ENCODE measurements at places on chromosomes 3 and 15.

GRCh38 chr3:11235385-11235784 is 36.8 kb upstream of the ATG7 start:
- DNase-seq: no peak

- DNase-seq: peak; percentile 72
These were observed 95.0 kb downstream of the VGLL4 start for GRCh38 chr3:11548721-11549131.

DNA sequence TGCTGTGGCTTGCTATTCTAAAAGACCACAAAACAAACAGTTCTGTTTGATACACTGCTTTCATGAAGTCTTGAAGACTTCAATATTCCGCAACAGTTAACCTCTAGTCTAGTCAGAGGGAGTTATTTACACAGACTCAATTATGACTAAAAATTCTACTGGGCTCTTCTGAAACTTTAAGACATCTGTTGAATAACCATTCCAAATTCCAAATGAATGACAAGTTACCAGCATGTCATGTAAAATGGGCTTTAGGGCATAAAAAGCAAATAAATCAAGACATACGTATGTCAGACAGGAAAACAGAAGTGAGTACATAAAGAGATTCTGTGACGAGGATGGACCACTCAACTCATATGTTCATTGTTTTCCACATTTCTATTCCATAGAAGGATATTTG is 93.9 kb downstream of the PLOD2 start:
- no peak for DNase-seq

GRCh38 chr3:37920156-37920699 is 58.5 kb downstream of the CTDSPL start:
- DNase-seq: no peak

DNA sequence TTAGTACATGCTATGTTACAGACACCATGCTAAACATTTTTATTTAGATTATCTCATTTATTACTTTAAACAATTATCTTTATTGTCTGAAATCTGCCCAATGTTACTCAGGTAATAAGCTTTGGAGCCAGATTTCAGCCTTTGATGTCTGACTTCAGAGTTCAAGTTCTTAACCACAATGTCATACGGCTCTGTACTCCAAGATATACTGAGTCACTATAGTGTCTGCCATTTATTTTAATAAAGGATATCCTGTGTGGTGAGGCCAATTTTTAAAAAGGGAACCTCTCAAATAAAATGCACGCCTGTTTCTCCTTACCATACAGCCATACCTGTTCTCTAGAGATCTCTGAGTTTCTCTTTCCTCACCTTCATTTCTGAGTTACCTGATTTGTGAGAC is 193.1 kb downstream of the EPHA3 start:
- no peak for DNase-seq

- no peak for DNase-seq
These were observed 32.4 kb upstream of the SETMAR start for GRCh38 chr3:4270720-4271119.

- DNase-seq: no peak
These were observed 25.4 kb upstream of the SRP14 start for GRCh38 chr15:40064231-40064894.

DNA sequence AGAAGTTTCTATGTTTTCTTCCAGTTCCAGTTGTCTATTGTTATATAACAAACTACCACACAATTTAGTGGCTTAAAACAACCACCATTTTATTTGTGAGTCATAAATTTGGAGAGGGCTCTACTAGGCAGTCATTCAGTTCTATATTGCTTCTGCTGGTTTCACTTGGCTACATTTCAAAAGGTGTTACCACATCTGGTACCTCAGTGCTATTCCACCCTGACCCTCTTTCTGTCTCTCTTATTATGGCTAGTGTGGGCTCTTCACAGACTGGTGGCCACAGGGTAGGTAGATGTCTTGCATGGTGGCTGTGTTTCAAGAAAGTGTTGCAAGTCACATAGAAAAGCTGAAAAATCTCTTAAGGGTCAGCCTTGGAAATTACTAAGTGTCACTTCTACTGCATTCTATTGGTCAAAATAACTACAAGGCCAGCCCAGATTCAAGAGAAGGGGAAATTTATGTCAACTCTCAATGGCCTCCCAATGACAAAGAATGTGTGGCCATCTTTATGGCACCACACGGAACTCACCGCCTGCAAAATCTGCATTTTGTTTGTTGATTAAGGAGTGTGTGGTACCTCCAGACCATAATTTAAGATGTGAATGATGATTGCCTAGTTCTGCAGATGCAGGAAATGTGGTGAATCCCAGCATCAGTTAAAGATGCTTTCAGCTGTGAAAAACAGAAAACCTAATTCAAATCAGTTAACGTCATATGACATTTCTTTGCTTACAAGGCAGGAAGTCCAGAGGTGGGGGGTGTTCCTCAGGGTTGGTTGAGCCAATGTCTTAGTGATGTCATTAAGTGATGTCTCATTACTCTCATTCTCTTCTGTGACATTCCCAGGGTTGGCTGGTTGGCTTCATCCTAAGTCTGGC is 105.8 kb upstream of the RASGRP1 start:
- no peak for DNase-seq

DNA sequence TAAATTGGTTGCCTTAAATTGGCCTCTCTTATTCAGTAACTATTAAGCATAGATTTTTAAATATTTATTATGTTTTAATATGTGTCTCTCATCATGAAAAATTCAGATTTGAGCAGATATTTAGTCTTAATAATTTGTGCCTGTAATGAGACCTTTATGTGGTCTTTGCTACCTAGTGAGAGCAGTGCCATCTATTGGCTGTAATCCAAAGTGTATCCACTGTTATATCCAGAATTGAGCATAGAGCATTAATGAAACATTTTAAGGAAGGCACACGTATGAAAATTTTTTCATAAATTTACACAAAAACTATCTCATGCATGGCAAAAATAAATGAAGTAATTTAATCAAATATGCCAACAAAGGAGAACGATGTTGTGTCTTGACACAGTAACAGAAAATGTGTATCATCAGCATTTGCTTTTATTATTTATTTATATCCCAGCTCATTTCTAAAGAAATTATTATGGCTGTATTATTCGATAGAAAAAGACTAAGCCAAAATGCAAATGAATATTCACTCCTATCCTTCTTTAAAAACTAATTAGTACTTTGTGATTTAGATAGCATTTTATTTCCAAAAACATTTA is 203.5 kb downstream of the RSRC1 start:
- DNase-seq: peak; percentile 30

- DNase-seq: no peak
These were observed 73.0 kb upstream of the VGLL4 start for GRCh38 chr3:11716573-11717290.

DNA sequence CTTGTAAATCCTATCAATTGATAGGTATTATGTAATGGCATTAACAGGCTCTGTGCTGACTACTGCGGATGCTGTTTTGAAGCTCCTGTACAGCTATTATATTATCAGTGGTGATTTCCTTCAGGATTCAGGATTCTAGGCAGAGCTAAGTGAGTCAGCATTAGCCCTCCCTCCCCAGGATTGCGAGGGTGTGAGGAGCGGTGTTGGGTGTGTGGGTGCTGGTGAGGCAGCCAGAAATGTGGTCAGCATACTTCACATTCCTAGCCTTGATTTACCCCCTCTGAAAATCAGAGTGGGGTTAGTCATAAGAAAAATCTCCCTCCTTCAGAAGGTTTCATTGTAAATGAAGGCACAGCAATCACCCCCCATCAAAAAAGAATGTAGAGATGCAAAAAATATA is 72.5 kb downstream of the SNTN start:
- DNase-seq: no peak

DNA sequence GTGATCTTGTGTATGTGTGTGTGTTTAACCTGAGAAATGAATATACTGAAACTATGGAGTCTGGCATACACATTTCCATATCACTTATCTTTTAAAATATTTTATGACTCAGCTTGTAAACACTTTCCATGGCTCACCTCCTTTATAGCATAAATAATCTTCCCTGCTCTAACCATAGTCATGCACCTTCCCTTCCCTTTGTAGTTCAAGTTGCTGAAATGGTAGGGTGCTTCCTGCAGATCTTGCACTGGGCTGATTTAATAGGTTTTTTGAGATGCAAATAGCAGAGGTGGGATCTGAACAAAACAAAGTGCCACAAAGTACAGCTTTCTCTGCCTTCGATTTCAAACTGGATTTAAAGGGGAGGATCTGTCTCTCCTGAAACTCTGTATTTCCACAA is 712.7 kb upstream of the LMCD1 start:
- no peak for DNase-seq

DNA sequence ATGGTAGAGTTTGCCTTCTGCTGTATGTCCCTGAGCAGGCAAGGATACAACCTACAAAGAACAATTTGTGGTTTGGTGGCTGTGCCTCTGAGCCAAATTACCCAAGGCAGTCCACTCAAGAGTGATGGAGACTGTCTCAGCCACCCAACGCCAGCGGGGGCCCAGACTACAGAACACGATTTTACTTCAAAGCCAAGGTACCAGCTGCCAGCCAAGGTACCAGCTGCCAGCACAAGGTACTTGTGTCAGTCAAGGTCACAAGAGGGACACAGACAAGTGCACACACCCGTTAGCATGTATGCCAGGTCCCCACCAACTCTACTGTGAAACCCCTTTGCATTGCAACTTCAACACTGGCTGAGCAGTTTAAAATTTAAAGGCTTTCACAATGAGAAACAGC is 23.5 kb downstream of the COLQ start:
- DNase-seq: no peak

GRCh38 chr15:56240390-56240789 is 3.3 kb downstream of the RFX7 start:
- DNase-seq: no peak

- no peak for DNase-seq
These were observed 42.8 kb upstream of the PLOD2 start for GRCh38 chr3:146203776-146204175.

DNA sequence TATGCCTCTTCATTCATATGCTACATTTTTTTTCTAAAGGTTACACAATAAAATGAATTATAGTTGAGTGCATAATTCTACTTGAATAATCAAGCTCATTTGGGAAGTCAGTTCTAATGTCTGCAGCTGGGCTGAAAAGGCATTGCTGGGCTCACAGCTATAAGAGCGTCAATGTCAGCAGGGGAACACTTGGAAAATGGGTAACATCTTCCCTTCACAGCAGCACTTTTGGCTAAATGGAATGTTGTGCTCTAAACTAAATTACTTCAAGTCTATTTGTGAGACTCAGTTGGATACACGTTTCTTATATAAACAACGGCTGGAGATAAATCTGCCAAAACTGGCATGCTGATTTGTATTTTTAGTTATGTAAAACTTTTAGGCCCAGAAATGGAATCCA is 357.8 kb downstream of the TBL1XR1 start:
- DNase-seq: no peak

- DNase-seq: no peak
These were observed 6.7 kb downstream of the CISH start for GRCh38 chr3:50604628-50605588.

GRCh38 chr15:90214553-90215196 is 13.5 kb downstream of the SEMA4B start:
- no peak for DNase-seq

DNA sequence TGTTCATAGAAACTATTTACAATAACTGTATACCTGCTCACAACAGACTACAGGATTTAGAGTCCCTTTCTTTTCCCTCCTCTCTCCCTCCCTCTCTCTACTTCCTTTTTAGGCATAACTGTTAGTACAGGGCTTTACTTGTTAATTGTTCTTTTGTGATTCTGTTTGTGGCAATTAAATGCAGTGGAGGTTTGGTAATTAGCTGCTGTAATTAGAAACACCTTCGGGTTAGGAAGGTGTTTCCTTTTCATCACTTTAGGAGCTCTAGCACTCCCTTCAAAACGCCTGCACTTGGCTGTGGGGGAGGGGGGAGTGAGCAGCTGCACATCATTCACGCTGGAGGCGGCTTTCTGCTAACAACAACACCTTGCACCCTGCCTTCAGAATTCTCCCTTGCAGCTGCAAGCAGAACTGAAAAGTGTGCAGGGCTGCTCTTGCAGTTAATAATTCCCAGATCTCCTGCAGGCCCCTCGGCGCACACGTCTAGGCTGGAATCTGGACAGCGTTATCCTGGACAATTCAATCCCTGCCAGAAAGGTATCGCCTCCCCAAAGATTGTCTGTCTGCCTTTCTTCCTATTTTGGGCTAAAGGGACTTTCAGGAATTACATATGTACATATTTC is 242.6 kb upstream of the RGMA start:
- DNase-seq: peak; percentile 27

DNA sequence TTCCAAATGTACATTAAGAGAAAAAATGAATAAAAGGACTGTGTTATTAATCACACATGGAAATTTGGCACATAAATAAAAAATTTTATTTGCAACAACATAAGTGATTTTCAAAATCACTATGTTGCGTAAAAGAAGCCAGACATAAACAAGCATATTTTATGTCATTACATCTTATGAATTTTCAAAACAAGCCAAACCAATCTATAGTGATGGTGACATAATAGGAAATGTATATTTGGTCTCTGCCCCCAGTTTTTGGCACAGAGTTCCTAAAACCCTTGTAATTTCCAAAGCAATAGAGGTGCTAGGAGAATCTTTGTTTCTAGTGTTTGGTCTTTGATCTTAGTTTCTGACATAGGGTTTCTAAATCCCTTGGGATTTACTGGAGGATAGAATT is 543.3 kb downstream of the ZBBX start:
- no peak for DNase-seq

GRCh38 chr3:114389156-114389555 is 95.3 kb downstream of the TIGIT start:
- no peak for DNase-seq

GRCh38 chr3:157294953-157295352 is 135.0 kb upstream of the CCNL1 start:
- DNase-seq: no peak

GRCh38 chr3:25306066-25306465 is 122.0 kb upstream of the RARB start:
- DNase-seq: no peak

- DNase-seq: no peak
These were observed at the start of gene CRABP1 for GRCh38 chr15:78340231-78341056. Gene CRABP1 (plus strand): TSS chr15:78340353. CDS start chr15:78340429, 76 bp downstream.
